ENCODE measurements at places on chromosomes 12 and 14.

- DNase-seq = no peak
Observed at GRCh38 chr12:109239691-109240090, 69.4 kb downstream of the FOXN4 start.

DNA sequence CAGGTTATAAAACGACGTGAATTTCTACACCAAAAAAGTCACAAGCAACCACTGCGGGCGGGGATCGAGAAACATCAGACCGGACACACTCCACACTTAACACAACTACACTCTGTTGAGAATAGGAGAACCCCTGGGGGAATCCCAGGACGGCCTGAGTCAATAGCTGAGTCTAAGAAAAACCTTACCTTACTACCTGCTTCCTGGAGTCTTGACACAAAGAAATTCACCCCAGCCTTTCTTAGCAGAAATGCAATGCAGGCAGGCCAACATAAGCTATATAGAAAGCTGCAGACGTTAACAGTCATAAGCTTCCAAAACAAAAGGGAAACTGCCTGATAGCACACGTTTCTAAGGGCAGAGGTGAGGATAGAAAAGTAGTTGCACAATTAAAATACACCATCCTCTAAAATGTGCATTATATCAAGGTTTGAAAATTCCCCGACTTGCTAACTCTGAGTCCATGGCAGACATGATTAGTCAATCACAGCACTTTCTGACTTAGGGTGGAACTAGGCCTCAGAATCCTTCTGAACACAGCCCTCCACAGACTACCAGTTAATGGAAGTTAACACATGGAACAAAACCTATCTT lies 68.0 kb downstream of the CCDC88C start:
- DNase-seq = peak; percentile 41

DNA sequence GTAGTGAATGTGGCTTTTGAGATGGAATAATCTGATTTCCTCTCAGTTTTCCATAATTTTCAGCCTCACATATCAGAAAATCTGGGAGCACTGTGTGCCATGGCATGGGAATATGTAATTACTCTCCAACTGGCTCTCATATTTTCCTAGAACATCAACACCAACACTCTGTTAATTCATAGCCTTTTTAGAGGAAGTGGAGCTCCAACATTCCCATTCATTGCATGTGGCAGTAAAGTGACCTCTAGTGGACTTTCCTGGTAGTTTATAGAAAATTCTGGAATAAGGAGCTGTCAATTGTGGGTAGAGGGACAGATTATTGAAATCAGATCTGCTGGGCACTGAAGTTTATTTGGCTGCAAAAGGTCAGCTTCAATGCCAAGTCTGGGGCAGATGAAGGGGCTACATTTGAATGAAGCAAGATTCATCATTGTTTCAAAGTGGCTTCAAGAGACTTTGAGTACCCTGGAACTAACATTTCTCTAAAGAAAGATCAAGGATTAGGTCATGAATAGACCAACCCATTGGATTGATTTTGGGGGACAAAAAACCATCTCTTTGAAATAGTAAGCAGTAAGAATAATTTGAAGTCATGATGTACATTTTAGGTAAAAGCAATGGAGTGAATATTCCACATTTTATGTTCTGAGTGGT lies 23.6 kb upstream of the USP44 start:
- DNase-seq = no peak

DNA sequence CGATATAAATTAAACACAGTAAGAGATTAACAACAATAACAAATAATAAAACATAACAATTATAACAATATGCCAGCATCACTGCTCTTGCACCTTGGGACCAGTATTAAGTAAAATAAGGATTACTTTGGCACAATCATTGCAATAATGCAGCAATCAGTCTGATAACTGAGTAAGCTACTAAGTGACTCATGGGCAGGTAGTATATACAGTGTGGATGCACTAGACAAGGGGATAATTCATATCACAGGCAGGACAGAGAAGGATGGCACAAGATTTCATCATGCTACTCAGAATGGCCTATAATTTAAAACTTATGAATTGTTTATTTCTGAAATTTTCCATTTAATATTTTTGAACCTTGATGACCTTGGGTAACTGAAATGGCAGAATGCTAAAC lies 290.7 kb downstream of the ALG10B start:
- DNase-seq = no peak

DNA sequence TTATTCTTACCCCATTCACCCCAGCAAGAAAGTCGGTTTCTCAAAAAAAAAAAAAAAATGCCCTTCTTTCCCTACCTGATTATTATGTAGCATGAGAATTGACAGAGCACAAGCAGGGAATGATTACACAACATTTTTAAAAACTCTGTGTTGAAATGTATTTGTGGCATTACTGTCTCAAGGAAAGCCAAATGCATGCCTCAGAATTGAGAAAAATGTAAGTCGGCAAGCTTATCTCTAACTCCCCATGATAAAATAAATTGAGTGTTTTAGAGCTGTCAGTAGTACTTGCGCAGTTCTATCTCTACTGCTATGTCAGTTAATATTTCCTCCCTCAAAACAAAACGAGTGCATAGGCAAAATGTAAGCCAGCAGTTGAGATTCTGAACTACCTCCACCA lies 25.7 kb downstream of the ANO4 start:
- DNase-seq = no peak

GRCh38 chr14:104119119-104119487 lies 19.3 kb upstream of the KIF26A start:
- no peak for DNase-seq

DNA sequence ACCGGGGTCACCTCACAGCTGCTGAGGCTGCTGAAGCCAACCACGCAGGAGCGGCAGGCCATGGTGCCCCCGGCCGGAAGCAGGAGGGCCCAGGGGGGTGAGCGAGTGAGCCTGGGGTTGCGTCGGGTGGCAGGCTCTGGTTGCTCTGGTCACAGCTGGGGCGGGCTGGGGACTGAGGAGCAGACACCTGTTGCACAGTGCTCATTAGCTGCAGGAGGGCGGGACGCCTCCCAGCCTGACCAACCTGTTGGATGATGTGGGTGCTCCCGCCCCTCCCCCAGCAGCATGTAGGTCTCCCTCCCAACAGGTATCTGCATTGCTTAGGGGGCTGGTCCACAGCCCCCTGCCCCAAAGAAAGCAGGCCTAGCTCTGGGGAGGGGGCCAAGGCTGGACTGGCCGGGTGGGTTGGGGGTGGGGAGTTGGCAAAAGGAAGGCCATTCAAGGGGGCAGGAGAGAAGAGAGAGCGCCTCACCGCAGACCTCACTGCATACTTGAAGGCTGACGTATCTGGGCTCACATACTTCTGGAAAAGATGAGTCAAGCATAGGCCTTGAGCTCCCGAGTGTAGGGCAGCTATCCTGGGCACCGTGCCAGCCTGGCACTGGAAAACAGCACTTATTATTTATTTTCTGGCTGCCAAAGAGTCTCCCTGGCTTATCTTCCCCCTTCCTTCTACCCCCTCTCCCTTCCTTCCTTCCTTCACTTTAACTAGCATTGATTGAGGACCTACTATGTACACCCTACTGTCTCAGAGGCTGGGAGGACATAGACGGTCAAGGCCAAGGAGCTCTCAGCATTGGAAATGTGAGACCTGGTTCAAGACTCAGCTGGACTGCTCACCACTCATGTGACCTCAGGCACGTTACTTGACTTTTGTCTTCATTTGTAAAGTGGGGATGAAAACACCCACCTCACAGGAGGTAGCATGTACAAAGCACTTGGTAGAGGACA lies at the start of gene KRT80:
TSS of gene KRT80 (minus strand) at position 174 of the 951 bp plus-strand sequence. CDS start at position 62, 112 bp downstream.
- no peak for DNase-seq

DNA sequence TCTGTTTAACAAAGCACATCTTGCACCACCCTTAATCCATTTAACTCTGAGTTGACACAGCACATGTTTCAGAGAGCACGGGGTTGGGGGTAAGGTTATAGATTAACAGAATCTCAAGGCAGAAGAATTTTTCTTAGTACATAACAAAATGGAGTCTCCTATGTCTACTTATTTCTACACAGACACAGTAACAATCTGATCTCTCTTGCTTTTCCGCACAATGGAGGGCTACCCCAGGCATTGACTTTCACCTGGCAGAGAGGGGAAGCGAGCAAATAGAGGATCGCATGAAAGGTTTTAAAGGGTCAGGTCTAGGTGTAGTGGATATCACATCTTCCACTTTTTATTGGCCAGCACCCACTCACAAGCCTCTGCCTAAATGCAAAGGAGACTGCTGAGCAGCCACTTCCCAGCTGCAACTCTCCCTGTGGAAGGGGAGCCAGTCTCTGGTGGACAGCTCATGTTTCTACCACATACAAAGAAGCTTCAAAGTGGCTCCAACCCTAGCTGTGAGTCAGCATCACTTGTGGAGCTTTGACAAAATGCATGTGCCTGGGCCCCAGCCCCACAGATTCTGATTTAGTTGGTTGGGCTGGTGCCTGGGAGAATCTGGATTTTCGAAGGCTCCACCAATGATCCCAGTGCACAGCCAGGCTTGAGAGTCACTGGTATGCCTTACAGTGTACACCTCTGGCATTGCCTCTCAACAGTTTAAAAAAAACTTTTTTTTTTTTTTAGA lies 7.2 kb upstream of the FNTB start:
- no peak for DNase-seq

GRCh38 chr12:128069359-128069997 lies 197.5 kb upstream of the TMEM132C start:
- no peak for DNase-seq

DNA sequence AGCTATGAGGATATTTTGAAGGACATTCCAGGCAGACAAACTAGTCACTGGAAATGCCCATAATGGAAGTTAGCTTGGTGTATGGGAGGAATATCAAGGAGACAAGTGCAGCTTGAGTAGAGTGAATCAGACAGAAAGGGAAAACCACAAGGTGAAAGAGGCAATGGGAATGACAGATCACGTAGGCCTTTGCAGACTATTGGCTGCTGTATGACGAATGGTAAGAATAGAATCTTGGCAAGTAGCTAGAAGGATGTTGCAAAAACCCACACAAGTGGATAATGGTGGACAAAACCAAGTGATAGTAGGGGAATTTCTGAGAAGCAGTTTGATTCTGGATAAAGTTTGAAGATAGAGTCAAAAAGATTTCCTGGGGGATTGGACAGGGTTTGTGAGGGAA lies 196.9 kb upstream of the NOVA1 start:
- DNase-seq = no peak

GRCh38 chr14:62081012-62081612 lies 318.9 kb downstream of the SNAPC1 start:
- DNase-seq = no peak

- DNase-seq = no peak
Observed at GRCh38 chr12:13198876-13199275, 2.4 kb downstream of the EMP1 start.

DNA sequence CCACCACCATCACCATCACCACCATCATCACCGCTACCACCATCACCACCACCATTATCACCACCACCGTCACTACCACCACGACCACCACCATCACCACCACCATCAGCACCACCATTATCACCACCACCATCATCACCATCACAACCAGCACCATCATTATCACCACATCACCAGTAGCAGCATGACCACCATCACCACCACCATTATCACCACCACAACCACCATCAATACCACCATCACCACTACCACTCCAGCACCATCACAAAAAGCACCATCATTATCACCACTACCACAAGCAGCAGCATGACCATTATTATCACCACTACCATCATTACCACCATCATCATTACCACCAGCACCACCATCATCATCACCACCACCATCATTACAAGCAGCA lies 62.1 kb downstream of the MVK start:
- no peak for DNase-seq

GRCh38 chr12:68746572-68747180 lies 700 bp downstream of the SLC35E3 start:
- no peak for DNase-seq

DNA sequence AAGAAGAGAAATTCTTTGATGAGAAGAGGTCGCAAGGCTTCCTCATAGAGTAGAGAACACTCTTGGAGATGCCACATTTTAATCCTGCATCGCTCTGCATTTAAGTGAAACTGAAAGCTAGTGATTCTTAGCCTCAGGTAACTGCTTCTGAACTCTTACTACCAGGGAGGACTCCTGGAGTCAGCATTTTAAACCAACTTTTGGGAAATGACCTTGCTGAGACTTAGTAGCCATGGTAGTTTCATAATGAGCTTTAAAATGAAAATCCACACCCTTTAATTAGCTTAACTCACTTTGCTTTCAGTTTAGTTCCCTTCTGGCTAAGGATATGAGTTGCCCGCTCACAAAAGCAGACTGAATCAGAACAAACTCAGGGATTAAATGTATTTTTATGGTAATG lies 80.3 kb downstream of the SYNE2 start:
- no peak for DNase-seq

GRCh38 chr12:129196927-129197326 lies 343.6 kb downstream of the GLT1D1 start:
- DNase-seq = no peak

- no peak for DNase-seq
Observed at GRCh38 chr14:103763730-103764488, 48.3 kb downstream of the ZFYVE21 start.

DNA sequence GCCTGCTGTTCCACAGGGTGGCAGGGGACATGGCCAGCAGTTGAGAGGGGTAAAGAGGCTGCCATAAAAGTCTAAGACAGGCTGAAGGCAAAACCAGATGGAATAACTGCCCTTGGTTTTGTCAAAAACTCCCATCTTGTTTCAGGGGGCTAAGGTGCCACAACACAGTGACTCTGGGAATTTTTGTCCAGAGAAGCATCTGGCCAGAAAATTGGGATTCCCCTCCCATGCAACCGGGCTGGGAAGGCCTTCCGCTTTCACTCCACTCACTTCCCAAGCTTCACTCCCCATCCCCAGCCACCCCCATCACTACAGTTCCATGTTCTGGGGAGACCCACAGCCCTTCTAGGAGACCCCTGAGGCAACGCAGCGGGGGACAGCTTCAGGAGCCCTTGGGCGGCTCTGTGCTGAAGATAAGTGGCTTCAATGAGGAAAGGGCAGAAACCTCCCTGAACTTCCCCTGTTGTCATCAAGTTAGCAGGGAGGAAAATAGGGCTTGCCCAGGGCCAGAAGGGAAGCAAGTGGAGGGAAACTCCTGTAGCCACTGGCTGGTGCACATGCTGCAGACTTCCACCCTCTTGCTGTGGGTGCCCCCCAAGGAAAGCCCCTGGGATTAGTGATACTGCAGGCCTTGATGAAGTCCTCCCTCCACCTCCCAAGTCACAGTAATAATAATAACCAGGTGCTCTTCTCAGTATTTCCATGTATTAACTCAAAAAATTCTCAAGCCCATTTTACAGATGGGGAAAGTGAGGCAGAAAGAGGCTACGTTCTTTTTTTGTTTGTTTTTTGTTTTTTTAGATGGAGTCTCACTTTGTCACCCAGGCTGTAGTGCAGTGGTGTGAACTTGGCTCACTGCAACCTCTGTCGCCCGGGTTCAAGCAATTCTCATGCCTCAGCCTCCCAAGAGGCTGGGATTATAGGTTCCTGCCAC lies 6.0 kb downstream of the TMEM229B start:
- DNase-seq = no peak

- DNase-seq = no peak
Observed at GRCh38 chr14:44940211-44940610, 21.5 kb downstream of the KLHL28 start.

GRCh38 chr12:12217018-12217359 lies 49.9 kb downstream of the LRP6 start:
- no peak for DNase-seq

Measured in stimulated activated CD8-positive, alpha-beta memory T cell treated with anti-CD3 and anti-CD28 coated beads, Interleukin-4, amount 100 ng/mL, for 4 hours (primary cell).